ENCODE measurements at places on chromosomes 5 and 9. TPM values are rescaled to one million over a fixed set of nuclear protein-coding genes. Genes with fewer than 3 reads are reported as not detected.

The NMUR2 gene
- total RNA-seq: not detected

The BAAT gene
- not detected for total RNA-seq

The SLC6A3 gene
- not detected for total RNA-seq

GRCh38 chr5:115469904-115470516, 74.6 kb downstream of the FEM1C start:
- DNase-seq: no peak

The ZNF454 gene
- total RNA-seq: not detected

The SLC25A48 gene
- total RNA-seq: not detected

DNA sequence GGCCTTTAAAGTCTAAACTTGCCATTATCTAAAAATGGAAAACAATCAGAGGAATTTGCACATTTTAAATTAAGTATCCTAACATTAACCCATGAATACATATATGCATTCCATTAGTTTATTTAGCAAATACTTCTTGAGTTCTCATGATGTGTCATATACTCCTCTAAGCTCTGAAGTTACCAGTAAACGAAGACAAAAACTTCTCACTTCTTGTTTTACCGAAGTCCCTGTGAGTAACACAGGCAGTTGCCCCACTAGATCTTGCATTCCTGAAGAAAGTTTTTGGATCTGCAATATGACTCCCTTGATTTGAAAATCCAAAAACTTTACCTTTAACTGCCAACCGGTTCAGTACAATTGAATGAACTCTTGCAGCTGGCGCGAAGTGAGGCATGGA, 439.0 kb upstream of the MPDZ start:
- peak; percentile 55 for DNase-seq

- no peak for DNase-seq
Observed at GRCh38 chr5:126864042-126864688, 87.2 kb downstream of the LMNB1 start.

DNA sequence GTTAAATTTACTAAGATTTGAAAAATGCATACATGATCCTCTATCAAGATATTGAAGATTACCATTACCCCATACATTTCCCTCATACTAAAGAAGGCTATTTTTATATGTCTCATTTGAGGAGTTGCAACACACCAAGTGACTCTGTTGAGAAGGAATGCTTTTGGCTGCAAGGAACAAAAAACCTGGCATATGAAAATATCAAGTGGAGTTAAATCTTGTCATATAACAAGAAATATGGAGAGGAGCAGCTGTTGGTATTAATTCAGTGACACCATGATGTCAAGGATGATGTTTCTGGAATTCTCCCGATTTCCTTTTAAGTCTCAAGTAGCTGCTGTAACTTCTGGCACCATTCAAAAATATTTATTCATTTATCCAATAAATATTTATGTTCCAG, 193.8 kb downstream of the CSNK1G3 start:
- DNase-seq: no peak

DNA sequence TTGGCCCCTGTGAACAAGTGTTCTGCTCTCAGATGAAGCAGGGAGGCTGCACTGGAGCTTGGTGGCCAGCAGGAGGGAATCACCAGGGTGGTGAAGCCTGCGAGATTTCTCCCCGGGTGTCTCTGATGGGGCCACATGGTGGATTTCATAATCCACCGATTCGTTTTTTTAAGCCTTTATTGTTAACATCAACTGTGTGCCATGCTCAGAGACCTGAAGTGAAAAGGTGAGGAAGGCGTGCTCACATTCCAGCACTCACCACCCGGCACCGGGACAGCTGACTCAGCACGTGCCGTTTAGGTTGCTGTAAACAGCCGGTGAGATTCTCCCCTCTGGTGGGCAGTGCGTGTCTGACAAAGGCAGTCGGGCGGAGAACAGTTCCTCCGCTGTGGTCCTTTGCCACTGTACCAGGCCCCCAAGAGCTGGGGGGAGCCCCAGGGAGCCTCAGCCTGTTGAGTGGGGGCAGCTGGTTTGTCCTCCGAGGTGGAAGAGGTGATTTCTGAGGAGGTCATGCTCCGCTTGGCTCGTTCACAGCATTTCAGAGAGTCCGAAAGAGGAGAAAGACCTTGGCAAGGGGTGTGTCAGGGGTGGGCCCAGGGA, 12.7 kb upstream of the AHRR start:
- DNase-seq: no peak

All from PC-9 (cell line).